ENCODE measurements at places on chromosomes 7 and 10.
A peak's percentile ranks its signal among the peaks of the same experiment; 100 is the strongest.

GRCh38 chr7:50851891-50852290 is 69.2 kb upstream of the GRB10 start:
- no peak for DNase-seq

DNA sequence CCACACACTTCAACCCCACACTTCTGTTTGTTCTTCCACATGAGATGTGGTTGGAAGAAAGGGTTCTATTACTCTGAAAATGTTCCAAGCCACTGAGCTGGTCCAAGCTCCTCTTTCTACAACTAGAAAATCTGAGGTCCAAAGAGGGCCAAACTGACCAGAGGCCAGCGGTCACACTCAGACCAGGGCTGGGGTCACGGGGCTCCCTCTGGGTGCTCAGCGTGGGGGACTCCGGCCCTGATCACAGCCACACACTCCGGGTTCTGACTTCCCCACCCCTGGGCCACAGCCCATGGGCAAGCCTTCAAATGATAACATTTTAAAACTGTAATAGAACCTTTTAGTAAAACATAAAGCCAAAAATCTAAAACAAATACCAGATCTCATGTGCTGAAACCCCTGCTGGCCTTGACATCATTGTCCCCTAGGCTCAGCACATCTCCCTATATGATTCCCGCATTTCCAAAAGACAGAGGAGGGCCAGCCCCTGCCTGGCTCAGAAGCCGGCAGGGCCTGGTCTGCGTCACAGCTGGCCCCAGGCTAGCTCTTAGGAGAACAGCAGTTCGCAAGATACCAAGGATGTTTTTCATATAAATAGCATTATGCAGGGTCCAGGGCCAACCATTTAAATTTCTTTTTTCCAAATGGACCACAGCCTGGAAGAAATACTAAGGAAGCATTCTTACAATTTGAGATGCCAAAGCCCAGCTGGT is 3.3 kb downstream of the CRYGN start:
- DNase-seq: no peak

DNA sequence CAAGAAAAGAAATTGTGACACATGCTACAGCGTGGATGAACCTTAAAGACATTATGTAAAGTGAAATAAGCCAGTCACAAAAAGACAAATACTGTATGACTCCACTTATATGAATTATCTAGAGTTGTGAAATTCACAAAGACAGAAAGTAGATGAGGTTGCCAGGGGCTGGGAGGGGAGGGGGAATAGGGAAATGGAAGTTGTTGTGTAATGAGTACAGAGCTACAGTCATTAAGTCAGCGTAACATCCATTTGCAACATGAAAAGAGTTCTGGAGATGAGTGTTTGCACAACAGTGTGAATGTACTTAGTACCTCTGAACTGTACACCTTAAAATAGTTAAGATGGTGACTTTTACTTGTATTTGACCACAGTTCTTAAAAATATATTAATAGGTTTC is 112.1 kb upstream of the CDK1 start:
- no peak for DNase-seq

DNA sequence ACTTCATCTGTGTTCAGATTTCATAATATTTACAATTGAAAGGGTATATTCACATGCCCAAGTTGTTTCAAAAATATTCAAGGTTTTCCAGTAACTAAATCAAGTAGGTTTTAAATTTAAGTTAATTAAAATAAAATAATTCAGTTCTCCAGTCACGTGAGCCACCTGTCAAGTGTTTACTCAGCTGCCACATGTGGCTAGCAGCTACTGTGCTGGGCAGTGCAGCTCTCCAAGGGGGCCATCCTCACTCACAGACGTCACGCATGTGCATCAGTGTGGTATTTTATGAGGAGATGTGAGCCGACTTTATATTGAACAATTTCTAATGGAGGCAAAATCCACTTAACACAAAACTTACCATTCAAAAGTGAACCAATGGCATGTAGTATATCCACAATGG is 69.7 kb upstream of the CAMK2B start:
- no peak for DNase-seq

GRCh38 chr10:115355162-115355760 is 262.1 kb downstream of the ATRNL1 start:
- DNase-seq: peak; percentile 25

GRCh38 chr10:63154546-63155387 is 21.6 kb downstream of the NRBF2 start:
- DNase-seq: no peak

- no peak for DNase-seq
These were observed 90.3 kb downstream of the CELF2 start for GRCh38 chr10:11107948-11108347.

DNA sequence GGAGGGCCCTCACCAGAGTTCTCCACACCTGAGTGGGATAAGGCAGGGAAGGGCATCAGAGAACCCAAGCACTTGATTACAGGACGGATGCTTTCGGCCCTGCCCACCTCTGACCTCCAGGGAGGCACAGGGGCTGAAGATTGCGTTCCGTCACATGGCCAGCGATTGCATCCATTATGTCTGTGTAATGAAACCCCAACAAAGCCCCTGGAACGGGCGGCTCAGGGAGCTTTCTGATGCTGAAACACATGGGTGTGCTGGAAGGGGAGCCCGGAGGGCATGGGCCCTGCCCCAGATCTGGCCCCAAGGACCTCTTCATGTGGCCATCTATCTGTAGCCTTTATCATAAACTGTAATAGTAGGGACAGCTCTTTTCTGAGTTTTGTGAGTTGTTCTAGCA is 117.2 kb downstream of the PTPN20 start:
- no peak for DNase-seq

DNA sequence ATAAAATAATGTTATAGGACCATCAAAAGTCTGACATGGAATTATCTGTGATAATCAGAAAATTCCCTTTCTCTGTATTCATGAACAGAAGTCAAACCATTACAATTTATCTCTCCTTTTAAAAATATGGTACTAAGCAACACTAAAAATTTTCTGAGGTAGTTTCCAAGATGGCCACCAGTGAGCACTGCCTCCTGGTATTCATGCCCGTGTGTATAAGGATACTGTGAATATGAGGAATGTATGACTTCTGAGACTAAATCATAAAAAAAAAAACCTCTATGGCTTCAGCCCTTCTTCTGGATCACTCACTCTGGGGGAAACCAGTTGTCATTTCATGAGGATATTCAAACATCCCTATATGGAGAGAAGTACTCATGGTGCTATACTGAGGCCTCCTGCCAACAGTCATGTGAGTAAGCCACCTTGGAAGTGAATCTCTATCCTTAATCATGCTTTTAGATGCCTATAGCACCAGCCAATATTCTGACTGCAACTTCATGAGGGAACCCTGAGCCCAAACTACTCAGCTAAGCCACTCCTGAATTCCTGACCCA is 41.1 kb downstream of the SIRT1 start:
- no peak for DNase-seq

DNA sequence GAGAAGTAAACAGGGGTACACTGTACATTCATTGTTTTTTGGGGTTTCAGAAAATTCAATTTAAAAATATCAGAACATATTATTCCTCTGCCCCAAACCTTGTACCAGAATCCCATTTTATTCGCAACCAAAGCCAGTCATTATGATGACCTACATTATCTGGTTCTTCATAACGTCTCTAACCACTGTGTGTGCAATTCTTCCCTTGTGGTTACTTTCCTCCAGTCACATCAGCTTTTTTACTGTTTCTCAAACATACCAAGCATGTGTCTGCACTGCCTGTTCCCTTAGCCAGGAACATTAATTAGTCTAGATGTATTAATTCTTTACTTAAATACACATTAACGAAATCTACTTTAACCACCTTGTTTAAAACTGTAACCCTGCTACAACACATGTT is 64.8 kb downstream of the THSD7A start:
- no peak for DNase-seq

- DNase-seq: no peak
These were observed 47.3 kb downstream of the CHST3 start for GRCh38 chr10:72011468-72011867.

GRCh38 chr10:23516530-23516929 is 77.7 kb downstream of the OTUD1 start:
- DNase-seq: no peak

DNA sequence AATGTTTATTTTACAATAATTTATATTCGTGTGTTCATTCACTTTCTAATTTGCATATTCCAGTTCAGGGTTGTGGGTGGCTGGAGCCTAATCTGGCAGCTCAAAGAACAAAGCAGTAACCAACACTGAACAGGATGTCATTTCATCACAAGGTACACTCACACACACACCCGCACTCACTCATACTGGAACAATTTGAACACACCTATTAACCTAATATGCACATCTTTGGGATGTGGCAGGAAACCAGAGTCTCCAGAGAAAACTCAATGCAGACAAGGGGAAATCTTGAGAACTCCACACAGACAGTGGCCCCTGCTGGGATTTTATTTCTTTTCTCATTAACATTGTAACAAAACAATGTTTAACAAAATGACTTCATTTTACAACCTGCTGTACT is 97.4 kb downstream of the TWIST1 start:
- DNase-seq: no peak

DNA sequence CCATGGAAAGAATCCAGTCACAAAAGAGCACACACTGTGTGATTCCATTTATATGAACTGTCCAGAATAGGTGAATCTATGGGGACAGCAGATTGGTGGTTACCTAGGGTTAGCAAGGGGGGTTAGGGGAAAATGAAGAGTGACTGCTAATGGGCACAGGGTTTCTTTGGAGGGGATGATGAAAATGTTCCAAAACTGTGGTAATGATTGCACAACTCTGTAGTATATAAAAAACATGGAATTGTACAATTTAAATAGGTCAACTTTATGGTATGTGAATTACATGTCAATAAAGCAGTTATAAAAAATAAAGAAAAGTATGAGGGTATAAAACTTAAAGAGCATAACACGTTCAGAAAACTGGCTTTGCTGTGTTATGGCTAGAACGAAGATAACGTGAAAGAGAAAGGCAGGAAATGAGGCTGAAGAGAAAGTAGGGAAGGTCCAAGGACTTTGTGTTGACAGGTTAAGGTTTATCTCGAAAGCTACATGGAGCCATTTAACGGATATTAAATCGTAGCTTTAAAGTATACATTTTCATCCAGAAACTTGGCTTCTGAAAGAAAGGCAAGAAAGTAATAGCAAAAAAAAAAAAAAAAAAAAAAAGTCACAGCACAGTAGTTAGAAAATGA is 26.4 kb upstream of the MSS51 start:
- DNase-seq: no peak

DNA sequence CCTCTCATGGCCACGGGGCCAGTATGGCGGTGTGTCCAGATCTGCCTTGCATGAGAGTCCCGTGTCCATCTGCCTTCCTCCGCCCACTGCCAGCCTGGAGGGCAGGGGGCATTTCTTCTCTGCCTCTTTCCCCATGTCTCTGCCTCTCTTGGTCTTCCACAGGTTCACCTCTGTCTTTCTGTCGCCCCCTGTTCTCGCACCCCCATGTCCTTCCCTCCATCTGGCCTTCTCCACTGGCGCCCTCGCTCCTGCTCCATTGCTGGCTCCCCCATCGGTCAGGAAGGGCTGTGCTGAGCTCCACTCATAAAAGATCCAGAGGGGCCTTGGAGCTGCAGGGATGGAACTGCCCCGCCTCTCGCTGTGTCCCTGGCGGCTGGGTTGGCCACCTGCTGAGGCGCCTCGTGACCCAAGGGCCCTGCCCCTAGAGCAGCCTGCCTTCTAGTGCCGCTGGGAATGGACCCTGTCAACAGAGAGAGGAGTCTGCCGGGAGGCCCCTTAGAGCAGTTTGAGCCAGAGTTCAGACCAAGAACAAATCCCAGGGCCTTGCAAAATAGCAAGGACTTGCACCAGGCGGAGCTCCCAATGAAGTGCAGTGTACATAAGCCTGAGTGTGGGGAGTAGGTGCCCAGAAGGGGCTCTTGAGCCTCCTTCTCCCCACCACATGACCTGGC is 42.0 kb downstream of the GOLGA7B start:
- no peak for DNase-seq

DNA sequence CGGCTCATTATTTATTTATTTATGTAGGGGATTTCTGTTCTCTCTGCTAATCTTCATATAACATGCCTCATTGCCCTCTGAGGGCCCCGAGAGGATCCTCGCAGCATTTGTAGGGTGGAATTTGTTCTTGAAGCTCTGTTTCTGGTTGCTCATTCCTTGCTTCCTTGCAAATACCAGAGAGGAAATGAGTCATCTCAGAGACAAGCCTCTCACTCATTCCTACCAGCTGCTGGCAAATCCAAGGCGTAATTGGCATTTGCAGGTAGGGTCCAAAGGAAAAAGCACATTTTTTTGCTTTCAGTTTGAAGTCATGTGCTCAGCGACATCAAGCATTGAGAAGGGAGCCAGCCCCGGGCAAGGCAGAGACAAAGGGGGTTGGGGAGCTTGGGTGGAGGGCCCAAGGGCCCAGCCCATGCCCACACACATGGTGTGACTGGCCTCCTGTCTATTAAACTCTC is 501.6 kb downstream of the GALNT17 start:
- no peak for DNase-seq

DNA sequence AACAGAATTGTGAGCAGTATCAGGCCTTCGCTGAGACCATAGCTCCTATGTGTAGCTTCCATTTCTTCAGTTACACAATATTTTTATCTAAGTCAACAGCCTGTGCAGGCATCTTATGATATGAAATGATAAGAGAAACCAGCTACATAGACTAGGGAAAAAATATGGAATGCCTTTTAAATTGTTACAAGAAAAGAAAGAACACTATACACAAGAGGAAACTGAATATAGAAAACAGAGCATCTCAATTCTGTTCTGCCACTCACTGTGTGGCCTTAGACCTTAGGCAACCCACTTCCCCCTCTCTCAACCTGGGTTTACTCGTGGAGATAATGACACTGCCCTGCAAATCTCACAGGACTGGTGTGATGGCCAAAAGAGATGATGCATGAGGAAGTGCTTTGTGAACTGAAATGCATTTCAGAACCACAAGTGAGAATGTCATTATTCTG is 132.9 kb downstream of the LRRN3 start:
- no peak for DNase-seq

DNA sequence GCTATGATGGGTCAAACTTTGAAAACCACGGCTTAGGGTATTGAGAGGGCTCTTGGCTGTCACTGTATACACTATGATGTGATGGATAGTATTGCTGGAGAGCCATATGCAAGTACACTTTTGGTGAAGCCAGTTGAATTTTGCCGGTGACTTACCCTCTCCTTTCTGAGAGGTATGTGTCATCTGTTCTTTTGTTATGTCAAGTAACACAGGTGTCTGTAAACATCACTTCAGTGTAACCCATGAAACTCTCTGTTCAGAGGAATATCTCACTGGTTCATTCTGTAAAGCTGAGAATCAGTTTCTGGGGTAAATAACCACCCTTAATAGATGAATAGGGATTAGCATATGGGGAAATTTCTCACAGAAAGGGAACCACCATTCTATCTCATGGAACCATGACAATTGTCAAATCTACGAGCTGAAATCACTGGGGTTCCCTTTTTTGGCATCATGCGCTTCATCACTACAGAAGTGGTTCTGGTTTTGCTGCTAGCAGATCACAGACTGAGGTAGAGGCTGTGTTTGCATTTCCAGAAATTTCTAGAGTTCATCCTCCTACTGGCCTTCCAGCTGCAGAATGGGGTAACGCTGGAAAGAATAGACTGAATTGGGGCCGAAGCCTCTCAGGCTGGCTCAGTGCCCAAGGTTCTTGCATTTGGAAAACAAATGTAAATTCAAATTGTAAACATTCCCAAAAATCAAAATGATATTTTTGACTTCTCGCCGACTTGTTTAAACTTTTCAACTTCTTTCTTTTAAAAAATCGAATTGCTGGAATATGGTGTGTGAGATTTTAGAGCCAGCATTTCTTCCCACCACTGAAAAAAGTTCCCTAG is 83.3 kb upstream of the CREB5 start:
- DNase-seq: no peak

GRCh38 chr7:74633451-74633921 is 24.0 kb upstream of the GTF2I start:
- DNase-seq: no peak

Data from GDM1 (cell line).